Tibial nerve (tissue), 4 donors: ENCODE measurements at places on chromosomes 12 and 14.
A peak's percentile ranks its signal among the peaks of the same experiment; 100 is the strongest.

DNA sequence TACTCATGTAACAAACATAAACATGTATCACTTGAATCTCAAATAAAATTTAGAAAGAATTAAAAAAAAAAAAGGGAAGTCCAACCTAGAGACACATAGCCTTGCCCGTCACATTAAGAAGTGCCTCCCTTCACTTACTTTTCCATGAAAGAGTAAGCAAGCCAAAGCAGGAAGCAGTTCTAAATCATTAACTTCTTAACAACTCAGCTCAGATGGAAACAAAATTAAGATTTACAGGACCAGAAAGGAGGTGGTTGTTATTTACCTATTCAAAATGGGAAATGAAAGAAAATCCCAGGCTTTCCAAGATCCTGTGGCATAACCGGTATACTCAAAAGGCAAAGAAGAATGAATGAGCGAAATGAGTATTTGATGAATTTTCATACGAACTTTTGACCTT is 258.6 kb upstream of the DCN start:
- DNase-seq: no peak
- no peak overlapping the region for H3K4me3 ChIP-seq
- H3K36me3 ChIP-seq: no peaks in the 10 kb centered on the region
- H3K27me3 ChIP-seq: no peaks in the 10 kb centered on the region

DNA sequence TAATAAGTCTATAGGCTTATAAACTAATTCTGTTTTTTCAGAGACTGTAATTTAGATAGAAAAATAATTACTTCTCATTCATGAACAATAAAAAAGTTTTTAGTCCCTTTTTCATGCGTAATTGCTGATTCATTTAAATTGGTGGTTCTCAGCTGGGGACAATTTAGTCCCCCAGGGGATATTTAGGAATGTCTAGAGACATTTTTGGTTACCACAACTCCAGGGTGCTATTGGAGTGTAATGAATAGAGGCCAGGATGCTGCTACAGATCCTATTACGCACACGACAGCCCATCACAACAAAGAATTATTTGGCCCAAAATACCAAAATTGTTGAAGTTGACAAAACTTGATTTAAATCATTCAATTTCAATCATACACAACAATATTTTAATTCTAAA is 22.8 kb upstream of the VCPKMT start:
- DNase-seq: no peak
- H3K4me3 ChIP-seq: no peak overlapping the region
- H3K27ac ChIP-seq: no peak overlapping the region
- no peaks in the 10 kb centered on the region for H3K36me3 ChIP-seq

DNA sequence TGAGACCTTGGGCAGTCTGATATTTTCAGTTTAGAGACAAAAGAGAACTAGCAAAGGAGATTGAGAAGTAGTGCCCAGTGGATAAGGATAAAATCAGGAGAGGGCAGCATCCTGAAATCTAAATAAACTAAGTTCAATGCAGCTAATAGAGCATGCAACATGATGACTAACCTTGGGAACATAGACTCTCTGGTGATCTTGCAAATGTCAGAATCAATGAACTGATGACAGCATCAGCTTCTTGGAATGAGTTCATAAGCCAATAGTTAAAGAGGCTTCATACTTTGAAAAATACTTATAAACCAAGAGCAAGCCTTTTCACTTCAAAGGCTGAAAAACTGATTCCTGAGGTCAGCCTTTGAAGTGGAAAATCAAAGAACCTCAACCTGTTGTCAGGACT is 8.2 kb downstream of the TAS2R19 start:
- no peak overlapping the region for H3K4me3 ChIP-seq
- H3K36me3 ChIP-seq: no peaks in the 10 kb centered on the region
- DNase-seq: no peak
- H3K4me1 ChIP-seq: peaks cover 6% of the 10 kb centered on the region
- H3K27ac ChIP-seq: no peak overlapping the region

GRCh38 chr14:52467515-52468266 is 84.6 kb downstream of the TXNDC16 start:
- H3K36me3 ChIP-seq: no peaks in the 10 kb centered on the region
- no peak overlapping the region for H3K27ac ChIP-seq
- no peaks in the 10 kb centered on the region for H3K27me3 ChIP-seq
- no peak for DNase-seq
- no peaks in the 10 kb centered on the region for H3K4me1 ChIP-seq
- no peak overlapping the region for H3K4me3 ChIP-seq

GRCh38 chr14:61961369-61961768 is 199.1 kb downstream of the SNAPC1 start:
- no peak overlapping the region for H3K27ac ChIP-seq
- no peaks in the 10 kb centered on the region for H3K27me3 ChIP-seq
- no peak for DNase-seq
- no peak overlapping the region for H3K4me3 ChIP-seq
- H3K4me1 ChIP-seq: no peaks in the 10 kb centered on the region

- H3K4me1 ChIP-seq: no peaks in the 10 kb centered on the region
- H3K27ac ChIP-seq: no peak overlapping the region
- no peak for DNase-seq
- H3K36me3 ChIP-seq: no peaks in the 10 kb centered on the region
- no peaks in the 10 kb centered on the region for H3K27me3 ChIP-seq
These were observed 66.5 kb upstream of the DIO3 start for GRCh38 chr14:101494826-101495225.

DNA sequence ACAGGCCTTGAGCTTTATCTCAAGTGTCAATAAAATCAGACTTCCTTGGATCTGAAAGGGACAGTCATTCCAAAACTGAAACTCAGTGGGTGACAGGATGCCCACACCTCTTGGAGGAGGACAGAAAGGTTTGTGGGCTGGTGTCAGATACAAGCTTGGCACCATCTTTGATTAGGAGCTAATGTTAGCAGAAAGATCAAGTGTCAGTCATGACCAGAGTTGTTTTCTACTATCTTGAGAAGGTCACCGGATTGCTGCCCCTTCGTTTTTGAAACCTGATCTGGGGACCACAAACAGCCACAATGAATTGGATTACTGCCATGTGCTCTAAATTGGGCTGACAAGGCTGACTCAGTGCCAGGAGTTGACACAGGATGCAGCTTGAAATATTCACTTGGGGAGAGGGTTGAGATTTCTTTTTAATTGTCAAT is 88.3 kb downstream of the OTOGL start:
- no peak for DNase-seq
- peak overlapping the region; percentile 96 for H3K27ac ChIP-seq
- peaks cover 27% of the 10 kb centered on the region for H3K4me1 ChIP-seq
- no peak overlapping the region for H3K4me3 ChIP-seq
- no peaks in the 10 kb centered on the region for H3K27me3 ChIP-seq

GRCh38 chr12:112161711-112162110 is 36.4 kb downstream of the TRAFD1 start:
- H3K4me3 ChIP-seq: no peak overlapping the region
- H3K4me1 ChIP-seq: no peaks in the 10 kb centered on the region
- no peaks in the 10 kb centered on the region for H3K36me3 ChIP-seq
- H3K27ac ChIP-seq: no peak overlapping the region

DNA sequence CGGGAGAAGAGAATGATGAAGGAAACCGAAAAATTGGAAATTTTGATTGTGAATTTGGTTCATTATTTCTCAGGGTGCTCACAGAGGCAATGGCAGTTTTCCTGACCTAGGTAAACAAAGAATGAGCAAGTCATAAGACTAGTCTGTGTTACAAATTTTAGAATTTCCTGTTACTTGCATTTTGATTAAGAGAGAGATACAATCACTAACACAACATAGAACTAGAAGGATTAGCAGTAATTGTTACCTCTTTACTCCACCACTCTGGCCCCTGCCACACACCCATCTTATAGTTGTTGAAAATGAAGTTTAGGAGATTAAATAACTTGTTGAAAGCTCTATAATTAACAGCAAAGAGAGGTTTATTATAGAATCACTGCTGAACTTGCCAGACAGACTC is 62.0 kb downstream of the CATSPERB start:
- H3K4me1 ChIP-seq: no peaks in the 10 kb centered on the region
- no peaks in the 10 kb centered on the region for H3K27me3 ChIP-seq
- no peak for DNase-seq
- H3K27ac ChIP-seq: no peak overlapping the region
- no peaks in the 10 kb centered on the region for H3K36me3 ChIP-seq
- H3K4me3 ChIP-seq: no peak overlapping the region

DNA sequence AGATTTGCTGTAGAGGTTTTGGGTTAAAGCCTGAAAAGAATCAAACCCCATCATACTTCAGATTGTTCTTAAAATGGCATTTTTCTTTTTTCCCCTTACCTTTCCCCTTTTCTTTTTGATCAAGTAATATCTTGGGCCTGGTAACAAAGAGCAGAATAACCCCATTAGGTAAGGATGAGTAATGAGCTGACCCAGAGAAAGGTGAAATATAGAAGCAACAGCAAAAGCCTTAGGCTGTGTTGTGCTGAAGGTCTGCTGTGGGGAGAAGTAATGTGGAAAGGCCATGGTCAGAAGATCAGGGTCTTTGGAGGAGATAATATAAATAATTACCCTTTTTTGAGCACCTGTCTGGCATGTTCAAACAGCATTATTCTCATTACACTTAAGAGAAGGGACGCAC is 42.3 kb downstream of the MIA2 start:
- no peak overlapping the region for H3K4me3 ChIP-seq
- no peak overlapping the region for H3K27ac ChIP-seq
- DNase-seq: no peak
- no peaks in the 10 kb centered on the region for H3K36me3 ChIP-seq
- no peaks in the 10 kb centered on the region for H3K27me3 ChIP-seq

DNA sequence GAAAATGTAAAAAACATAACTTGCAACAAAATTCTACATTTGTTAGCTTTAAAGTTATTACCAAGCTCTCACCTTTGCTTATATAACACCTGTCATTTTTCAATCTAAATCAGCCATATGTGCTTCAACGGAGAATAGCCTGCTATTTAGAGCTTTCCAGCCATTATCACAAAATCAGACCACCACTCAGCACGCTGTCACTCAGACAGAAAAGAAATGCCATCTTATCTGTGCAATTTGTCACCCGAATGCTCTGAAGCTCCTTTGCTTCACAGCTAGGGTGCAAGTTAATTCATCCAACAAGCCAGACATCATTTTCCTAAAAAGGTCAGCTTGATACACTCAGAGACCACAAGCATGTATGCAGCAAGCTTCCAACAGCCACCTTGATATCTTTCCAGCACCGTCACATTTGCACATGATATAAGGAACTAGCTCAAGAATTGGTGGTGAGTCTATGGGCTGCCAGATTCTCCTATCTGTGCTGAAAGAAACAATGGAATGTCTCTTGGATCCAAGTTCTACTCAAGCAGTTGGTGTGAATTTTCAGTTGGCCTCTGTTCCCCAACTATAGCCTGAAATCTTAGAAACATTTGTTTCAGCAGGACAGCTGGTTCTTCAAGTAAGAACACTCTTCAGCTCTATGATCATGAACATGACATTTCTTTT is 20.0 kb upstream of the IFNG-AS1 start:
- DNase-seq: no peak
- no peak overlapping the region for H3K27ac ChIP-seq
- H3K27me3 ChIP-seq: no peaks in the 10 kb centered on the region
- no peaks in the 10 kb centered on the region for H3K4me1 ChIP-seq
- H3K4me3 ChIP-seq: no peak overlapping the region

DNA sequence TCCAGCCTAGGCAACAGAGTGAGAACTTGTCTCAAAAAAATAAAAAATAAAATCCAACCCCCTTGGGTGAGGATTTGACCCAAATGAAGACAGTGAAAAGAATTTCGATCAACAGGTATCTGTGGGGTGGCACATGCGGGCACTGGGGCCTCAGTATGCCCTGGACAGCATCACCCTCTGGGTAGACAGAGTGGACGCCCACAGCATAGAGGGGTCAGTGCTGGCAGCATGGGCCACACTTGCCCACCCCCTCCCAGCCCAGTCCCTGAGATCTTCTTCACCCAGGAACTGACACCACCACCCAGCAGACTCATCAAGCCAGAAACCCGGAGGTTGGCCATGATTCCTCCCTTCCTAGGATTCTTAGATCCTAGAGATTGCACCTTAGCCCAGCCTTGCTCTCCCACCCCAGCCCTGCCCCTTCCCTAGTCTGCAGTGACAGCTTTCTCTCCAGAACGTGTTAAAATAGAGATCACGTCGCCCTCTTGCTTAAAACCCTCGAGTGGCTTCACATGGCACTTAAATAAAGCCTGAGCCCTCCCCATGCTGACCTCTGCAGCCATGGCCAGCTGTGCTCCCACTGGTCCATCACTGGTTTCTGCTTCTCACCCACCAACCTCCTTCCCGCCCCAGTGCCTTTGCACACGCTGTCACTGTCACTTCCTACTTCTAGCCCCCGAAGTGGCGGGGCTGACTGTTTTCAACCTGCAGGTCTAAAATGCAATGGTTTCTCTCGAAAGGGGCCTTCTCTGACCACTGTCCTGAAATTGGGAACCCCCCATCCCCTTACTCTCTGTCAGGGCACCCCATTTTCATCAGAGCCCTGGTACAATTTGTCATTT is 26.2 kb upstream of the DYNC1H1 start:
- no peak overlapping the region for H3K4me3 ChIP-seq
- H3K27ac ChIP-seq: no peak overlapping the region
- no peaks in the 10 kb centered on the region for H3K4me1 ChIP-seq
- H3K36me3 ChIP-seq: no peaks in the 10 kb centered on the region
- DNase-seq: no peak

DNA sequence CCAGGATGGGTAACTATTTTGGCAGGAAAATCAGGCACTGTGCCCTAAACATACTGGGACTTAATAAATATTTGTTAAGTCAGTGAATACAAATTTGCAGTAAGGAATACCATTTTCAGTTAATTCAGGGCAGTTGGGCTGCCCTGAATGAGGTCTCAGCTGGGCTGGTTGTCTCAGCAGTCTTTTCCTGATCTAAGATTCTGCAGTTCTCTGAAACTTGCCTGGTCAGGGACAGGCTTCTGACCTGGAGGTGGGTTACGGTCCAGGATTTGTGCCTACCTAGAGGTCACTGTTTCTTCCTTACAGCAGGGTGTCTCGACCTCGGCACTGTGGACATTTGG is 160.6 kb downstream of the KTN1 start:
- DNase-seq: no peak
- peak overlapping the region; percentile 53 for H3K27ac ChIP-seq
- H3K4me3 ChIP-seq: no peak overlapping the region
- H3K27me3 ChIP-seq: no peaks in the 10 kb centered on the region
- peaks cover 17% of the 10 kb centered on the region for H3K4me1 ChIP-seq
- no peaks in the 10 kb centered on the region for H3K36me3 ChIP-seq

- H3K27ac ChIP-seq: no peak overlapping the region
- DNase-seq: no peak
These were observed 15.9 kb upstream of the GLIPR1L2 start for GRCh38 chr12:75374971-75375370.
